Stimulated activated naive CD4-positive, alpha-beta T cell treated with Interleukin-2 at 50 U/mL for 16 hours (primary cell): ENCODE measurements at places on chromosomes 11 and 22.
A peak's percentile ranks its signal among the peaks of the same experiment; 100 is the strongest.

DNA sequence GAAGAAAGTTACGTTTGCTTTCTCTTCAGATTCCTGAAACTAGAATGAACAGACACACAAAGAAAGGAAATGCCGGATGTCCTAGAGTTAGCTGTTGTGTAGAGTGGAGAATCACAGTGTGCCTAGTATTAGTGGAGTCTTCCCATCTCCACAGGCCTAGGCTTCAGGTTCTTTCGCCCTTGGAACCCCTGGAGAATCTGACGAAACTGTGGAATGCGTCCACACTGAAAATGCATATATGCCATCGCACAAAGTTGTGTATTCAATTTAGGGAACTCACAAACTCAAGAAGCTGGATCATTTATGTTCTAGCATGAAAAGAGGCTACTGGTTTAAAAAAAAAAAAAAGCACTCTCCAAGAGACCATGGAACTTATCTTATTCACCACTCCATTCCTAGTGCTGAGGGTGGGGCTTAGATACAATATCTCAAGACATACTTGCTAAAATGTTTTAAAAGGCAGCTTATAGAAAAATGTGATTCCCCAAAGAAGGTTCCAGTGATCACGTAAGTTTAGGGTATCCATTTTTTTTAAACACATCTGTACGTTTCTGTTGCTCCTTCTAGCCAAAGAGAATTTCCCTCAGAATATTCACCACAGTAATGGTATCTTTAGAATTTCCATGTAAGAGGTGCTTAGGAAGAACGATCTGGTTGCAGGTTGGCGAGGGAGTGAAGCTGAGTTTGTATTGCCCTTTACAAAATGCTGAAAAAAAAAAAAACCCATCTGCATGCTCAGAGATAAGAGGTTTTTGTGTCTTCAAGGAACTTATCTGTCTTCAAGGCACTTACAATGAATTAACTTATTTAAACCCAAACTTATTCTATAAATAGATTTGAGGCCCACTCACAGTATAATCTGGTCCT is 20.0 kb downstream of the MAML2 start:
- DNase-seq: no peak

DNA sequence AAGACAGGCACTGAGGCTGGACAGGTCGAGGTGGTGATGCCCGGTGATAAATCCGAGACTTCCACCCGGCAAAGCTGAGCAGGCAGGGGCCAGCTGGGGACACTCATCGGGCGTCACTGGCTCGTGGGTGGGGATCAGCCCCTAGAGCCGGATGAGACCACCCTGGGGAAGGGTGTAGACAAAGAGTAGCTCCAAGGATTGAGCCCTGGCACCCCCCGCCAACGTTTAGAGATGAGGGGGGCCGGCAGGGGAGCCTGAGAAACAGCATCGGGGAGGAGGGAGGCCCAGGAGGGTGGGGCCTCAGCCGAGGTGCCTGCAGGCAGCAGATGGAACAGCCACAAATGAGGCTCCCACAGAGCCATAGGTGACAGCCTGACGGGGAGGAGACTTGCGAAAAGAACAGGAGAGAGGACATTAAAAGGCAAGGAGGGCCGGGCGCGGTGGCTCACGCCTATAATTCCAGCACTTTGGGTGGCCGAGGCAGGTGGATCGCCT is 27.4 kb upstream of the CBX7 start:
- DNase-seq: no peak

GRCh38 chr11:72347691-72348090 is 86.6 kb downstream of the CLPB start:
- DNase-seq: no peak

GRCh38 chr11:46736615-46737014 is 17.6 kb downstream of the F2 start:
- DNase-seq: no peak

DNA sequence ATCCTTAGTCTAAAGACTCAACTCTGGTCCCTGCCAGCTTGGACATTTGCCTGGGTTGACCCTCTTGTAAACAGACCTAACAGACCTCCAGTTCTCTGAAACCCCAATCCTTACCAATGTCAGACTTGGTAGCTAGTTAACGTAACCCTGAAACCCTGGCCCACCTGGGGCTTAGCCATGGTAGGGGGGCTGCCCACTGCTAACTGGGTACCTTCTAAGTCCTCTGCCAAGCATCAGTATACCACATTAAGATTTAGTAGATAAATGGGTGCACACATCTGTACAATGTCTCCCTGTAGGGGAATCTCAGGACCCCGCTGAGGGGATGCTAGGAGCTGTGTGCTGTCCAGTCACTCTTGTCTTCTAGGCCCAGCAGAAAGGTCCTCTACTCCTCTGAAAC is 29.9 kb upstream of the TH start:
- no peak for DNase-seq

DNA sequence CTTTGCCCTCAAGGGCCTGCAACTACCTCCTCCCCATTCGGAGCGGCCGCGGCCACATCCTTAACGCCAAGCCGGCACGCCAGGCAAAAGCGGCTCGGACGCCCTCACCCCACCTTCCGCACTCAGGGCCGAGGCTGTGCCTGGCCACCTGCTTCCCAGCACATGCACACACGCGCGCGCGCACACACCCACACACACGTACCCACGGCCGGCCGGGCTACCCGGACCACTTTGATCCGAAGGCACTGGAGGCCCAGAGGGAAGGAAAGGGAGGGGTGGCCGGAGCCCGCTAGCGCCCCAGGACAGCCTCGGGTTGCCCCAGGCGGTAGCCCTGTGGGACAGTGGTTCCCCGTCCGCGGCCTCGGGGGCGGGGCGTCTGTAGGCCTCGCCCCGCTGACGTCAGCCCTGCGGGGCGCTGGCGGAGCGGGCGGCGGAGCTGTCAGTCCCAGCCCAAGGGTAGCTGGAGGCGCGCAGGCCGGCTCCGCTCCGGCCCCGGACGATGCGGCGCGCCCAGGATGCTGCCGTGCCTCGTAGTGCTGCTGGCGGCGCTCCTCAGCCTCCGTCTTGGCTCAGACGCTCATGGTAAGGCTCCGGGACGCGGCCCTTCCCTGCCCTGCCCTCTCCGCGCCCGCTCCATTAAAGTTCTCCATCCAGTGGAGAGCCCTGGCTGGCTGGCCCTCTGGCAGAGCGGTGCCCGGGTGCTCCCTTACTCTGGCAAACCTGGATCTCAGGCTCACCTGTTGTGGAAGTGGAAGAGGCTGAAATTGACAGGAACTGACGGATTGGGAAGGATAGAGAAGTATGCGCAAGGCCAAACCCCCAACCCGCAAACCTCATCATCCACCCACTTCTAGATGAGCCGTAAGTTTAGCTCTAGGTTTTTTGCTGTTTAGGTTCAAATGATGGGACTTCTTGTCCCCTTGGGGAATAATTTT is at the start of gene IL10RA:
IL10RA (plus strand) TSS at position 442 of the 935 bp plus-strand sequence; CDS start at position 516, 74 bp downstream.
- DNase-seq: peak; percentile 71

- DNase-seq: no peak
Measured at GRCh38 chr11:77396305-77396704, 77.6 kb downstream of the PAK1 start.

- DNase-seq: no peak
Measured at GRCh38 chr22:32576553-32577253, 102.1 kb downstream of the FBXO7 start.

DNA sequence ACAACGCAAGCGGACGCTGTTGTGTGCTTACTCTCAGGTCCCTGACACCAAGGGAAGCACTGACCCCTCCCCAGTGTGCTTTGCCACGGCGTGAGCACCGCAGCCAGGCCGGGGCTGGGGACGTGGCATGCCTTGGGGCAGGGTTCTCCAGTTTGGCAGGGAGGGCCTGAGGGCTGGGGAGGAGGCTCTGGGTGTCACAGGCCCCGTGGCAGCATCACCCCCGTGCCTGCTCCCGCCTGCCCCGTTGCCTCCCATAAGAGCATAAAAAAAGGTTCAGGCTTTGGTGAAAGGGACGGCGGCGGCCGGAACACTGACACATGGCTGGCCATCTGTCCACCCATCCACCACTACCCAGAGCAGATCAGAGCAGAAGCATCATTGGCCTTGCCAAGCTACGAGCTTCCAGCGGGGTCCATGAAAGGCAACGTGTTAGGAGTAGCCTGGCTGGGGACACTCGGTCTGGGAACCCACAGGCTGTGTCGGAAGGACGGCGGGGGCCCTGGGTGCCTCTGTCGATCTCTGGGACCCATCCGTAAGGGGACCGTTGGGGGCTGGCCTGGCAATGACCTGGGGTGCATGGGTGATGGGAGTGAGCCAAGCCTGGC is 183.0 kb downstream of the IGLL1 start:
- DNase-seq: no peak

DNA sequence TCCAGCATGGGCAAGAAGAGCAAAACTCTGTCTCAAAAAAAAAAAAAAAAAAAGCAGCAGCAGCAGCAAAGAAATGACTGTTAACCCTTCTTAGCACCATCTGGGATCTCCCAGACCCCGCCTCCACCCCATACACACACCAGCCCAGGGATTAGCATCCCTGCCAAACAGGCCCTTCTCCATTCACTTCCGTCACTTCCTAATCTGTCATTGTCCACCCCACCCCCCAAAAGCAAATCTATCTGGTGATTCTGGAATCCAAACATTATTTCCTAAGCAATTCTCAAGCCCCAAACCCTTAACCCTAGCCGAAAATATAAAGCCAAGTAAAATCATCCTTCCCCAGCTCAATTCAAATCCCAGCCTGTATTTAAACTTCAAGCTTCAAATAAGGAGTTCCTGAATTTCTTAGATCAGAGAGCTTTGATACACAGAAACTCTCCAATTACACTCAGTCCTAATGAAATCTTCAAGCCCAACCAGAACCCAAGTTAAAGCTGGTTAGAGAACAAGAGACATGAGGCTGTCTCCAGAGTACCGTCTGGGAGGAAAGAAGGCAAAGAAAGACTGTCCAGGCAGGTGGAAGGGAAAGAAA is 6.0 kb upstream of the AHNAK start:
- DNase-seq: no peak

- peak; percentile 2 for DNase-seq
Measured at GRCh38 chr11:5922749-5923426, 19.2 kb upstream of the OR56A3 start.

DNA sequence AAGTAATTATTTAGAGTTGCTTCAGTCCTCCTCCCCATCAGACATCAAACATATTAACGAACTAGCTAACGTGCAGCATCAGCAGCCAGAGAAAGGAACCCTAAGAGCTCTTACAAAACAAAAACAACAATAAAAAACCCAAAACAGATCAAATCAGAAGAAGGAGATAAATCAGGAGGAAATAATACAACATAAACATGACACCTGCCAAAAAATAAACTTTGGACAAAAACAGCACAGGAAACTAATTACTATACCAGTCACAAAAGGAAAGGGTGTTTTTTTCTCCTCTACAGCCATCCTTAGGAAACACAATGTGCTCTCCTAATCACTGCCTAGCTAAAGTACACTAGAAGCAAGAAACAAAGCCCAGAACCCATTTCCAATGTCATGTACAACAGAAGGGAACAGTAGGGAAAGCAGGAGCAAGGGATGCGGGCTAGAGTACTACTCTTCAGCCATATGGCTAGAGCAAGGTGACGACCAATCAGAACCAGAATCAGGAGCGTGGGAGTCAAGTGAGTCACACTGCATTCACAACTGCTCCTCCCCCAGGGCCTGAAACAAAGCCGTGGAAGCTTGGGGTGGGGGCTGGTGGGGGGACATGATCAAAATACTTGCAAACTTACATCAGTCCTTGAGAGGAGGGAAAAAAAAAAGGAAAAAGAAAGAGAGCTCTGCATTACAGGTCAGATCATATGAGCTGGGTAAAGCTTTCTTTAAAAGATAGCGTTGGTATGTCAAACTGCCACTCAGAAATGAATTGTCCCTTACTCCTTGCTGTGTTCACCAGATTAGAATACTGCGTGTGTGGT is 60.4 kb downstream of the LARGE2 start:
- peak; percentile 54 for DNase-seq

GRCh38 chr11:83437939-83438338 is 151.8 kb upstream of the CCDC90B start:
- DNase-seq: no peak
